ENCODE measurements at places on chromosomes 6 and 20.
A peak's percentile ranks its signal among the peaks of the same experiment; 100 is the strongest.

DNA sequence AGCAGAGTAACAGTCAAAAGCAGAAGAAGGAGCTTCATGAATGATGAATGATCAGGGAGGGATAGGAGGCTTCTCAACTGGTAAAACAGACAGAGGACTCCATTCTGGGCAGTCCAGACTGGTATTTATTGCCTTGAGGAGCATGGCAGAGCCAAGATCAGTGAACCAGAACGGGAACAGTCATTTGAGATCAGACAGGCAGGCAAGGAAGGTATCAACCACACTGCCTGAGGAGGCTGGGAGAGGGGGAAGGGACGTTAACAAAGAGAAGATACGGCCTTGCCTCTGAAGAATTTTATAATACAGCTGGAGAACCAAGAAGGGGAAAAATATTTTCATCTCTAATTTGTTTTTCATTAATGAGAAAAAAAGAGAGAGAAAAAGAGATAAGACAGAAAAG is at the start of gene DEFB121:
Gene DEFB121 (minus strand): TSS at position 101 of the 400 bp plus-strand sequence. CDS start 63 bp downstream, at position 38.
- no peak for DNase-seq

DNA sequence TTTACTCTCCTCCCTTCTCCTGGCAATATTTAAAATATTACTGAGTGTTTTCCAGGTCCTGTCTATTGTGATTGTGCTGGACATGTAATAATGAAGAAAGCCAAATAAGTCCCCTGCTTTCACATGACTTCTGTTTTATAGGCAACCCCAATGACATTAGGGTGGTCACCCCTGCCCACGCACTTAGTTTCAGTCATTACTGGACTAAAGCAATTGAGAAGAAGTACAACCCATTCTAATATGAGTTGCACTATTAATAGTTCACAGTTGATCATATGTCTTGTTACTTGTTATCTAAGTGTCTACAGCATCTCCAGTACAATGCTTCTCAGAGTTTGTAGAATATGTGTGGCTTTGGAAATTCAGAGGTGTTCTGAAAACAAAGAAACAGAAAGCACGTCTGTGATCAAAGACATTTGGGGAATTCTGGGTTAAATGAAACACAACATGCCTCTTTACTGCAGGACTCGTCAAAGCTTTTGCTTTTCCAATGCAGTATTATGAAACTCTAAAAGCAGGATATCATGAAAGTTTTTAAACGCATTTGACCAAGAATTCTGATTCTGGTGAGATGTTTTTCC is 789.5 kb downstream of the DHX35 start:
- no peak for DNase-seq

DNA sequence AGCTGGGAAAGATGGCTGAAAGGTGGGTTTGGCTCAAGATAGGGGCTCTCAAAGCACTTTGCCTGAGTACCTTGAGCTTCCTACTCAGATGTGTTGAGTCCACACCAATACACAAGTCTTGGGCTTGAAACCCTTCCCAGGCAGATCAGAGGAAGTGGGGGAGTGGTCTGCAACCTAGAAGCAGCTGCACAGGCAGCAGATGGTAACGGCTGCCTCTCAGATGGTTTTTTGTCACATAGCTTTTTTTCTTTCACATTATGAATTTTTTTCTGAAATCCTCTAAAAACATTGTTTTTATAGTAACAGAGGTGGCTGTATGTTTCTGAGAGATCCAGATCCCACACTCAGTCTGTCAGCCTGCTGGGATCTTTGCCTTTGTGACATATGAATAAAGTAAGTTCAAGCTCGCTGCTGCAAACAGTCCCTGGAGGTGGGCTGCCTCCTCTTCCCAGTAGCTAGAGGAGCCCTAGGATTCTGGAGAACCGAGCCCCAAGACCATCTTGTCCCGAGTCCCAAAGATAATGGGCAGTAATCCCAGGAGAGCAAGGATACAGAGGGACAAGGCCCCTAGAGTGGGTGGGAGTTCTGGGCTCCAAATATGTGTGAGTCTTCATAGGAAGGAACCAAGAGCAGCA is 97.1 kb upstream of the TOP1 start:
- no peak for DNase-seq

- no peak for DNase-seq
Observed at GRCh38 chr6:162379757-162380409, 347.7 kb downstream of the PRKN start.

GRCh38 chr6:64230530-64230929 is 594.9 kb downstream of the PHF3 start:
- no peak for DNase-seq

GRCh38 chr20:6051505-6051904 is 2.4 kb downstream of the LRRN4 start:
- no peak for DNase-seq

GRCh38 chr6:151747896-151748295 is 59.6 kb upstream of the ESR1 start:
- DNase-seq, result no peak

DNA sequence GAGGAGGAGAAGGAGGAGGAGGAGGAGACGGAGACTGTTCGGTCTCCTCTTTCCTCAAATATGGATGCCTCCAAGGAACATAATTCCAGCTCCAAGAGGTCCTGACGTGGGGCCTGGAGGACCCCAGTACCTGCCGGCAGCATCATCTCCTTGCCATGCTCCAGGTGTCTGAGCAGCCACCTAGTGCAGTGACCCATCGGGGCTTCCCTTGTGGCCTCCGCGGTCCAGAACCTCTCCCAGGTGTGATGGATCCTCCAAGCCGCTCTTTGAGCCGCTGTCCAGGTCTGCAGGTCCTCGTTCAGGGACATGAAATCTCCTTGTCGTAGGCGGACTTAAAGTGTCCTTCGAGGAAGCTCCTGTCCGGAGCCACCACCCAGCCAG is 35.8 kb upstream of the HLA-C start:
- DNase-seq, result no peak

DNA sequence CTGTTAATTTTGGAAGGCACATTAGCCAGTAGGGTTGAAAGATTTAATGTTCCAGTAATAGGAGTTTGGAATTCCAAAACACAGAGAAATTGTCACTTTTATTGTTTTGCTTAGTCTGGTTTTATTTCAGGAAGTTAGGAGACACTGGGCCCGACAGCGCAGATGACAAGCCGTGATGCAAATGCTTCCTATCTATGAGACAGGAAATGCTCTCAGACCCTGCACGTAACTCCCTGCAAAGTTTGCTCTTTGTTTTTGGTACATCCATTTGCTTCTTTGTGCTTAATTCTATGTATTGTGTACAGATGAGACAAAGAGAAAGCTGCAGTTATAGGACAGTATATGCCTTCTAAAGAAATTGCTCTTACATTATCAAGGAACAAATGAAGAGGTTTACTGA is 201.6 kb upstream of the SGK1 start:
- peak; percentile 59 for DNase-seq

DNA sequence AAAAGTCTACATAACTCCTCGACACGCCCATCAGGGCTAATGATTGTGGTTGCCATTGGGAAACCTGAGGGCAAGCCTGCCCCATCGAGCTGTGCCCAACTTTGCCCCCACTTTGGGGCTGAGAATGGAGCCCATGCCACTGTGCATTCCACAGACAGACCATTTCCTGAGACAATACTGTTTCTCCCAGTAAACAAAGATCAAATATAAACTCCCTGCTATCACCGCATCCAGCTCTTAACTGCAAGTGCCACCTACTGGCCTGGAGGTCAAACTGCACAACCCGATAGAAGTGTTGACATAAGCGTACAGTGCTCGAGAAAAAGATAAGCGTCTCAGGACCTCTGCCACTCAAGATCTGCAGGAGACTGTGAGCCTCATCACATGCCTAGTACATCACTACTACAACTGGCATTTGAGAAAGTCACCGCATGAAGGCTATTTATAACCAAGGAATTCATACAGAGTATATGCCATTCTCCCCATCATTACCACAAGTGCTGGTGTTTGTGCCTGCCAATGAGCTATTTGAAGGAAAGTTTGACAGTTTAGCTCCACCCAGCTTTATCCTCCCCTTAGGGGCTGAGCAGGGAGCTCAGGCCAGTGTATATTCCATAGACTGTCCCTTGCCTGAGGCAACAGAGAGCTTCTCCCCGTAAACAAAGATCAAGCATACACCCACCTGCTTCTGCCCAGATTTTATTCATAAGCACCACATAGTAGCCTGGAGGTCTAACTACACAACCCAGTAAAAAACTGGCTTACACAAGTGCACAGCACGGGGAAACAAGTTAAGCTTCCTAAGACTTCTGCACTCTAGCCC is 4.5 kb upstream of the DEFB126 start:
- DNase-seq, result peak; percentile 77

GRCh38 chr6:145028144-145028818 is 707.0 kb downstream of the EPM2A start:
- peak; percentile 58 for DNase-seq

DNA sequence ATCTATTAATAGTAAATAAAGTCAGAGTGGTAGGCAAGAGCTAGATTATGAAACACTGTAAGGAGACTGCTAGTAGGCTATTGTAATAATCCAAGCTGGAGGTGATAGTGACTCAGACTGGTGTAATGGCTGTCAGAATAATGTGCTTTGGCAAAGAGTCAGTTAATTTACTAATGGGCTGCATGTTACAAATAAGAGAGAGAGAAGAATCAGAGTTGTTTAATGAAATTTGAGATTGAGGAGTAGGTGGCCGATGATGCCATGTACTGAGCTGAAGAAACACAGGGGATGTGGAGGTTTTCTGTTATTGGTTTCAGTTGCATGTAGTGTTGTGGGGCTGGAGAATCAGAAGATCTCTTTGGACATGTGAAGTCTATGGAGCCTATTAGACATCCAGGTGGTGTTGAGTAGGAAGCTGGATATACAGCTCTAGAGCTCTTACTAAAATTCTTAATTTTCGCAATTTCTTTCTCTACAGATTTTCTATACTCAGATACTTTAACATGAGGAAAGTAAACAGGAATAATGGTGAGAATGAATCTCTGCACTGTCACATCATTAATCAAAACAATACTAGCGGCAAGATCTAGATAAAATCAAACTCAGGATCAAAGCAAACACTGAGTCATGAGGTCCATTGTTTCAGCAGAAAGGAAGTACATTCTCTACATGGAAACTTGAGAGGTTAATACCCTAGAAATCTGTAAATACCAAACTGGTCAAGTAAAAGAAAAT is 167.7 kb downstream of the SIM1 start:
- DNase-seq, result no peak

- DNase-seq, result no peak
Observed at GRCh38 chr6:36491378-36491965, 48.7 kb downstream of the KCTD20 start.

- DNase-seq, result no peak
Observed at GRCh38 chr6:165701005-165701404, 38.0 kb upstream of the PDE10A start.

GRCh38 chr6:20877008-20877937 is 343.0 kb downstream of the CDKAL1 start:
- no peak for DNase-seq

- DNase-seq, result peak; percentile 72
Observed at GRCh38 chr6:10695086-10695657, 400 bp downstream of the PAK1IP1 start.

DNA sequence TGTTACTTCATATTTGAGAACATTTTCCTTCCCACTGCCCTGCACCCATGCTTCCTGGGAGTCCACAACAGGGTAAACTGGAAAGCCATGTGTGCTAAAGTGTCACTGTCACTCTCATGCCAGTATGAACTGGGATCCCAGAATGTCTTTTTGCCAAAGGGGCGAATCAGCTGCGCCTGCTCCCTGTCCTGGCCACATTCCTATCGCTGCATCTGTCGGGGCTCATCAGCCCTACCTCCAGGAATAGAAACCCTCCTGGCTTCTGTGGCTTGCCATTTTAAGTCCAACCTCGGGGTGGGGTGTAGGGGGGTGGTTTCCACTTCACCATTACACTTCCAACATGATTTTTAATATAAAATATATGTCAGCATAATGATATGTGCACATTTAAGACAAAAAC is 933 bp downstream of the KLHL31 start:
- DNase-seq, result no peak

- DNase-seq, result no peak
Observed at GRCh38 chr20:34143951-34144350, 31.9 kb upstream of the EIF2S2 start.

- peak; percentile 66 for DNase-seq
Observed at GRCh38 chr6:64505312-64505711, 869.7 kb downstream of the PHF3 start.

GRCh38 chr6:163951326-163951725 is 536.8 kb downstream of the QKI start:
- no peak for DNase-seq

GRCh38 chr6:5411414-5411813 is 150.1 kb downstream of the FARS2 start:
- DNase-seq, result no peak

DNA sequence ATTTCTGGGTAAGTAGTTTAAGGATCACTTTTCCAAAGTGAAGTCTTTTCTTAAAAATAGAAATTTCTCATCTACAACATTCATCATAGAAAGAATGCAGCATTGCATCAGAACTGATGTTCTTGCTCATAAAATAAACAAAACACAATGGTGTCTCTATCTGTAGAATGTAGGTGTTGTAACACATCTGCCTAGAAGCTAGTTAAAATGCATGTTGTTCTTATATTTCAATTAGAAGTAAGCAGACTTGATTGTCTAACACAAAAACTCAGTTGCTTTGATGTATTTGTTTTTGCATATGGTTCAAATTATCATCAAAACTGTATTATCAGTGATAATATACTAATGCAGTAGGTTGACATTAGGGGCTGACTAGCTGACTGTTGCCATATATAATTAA is 654.7 kb upstream of the FLRT3 start:
- no peak for DNase-seq

DNA sequence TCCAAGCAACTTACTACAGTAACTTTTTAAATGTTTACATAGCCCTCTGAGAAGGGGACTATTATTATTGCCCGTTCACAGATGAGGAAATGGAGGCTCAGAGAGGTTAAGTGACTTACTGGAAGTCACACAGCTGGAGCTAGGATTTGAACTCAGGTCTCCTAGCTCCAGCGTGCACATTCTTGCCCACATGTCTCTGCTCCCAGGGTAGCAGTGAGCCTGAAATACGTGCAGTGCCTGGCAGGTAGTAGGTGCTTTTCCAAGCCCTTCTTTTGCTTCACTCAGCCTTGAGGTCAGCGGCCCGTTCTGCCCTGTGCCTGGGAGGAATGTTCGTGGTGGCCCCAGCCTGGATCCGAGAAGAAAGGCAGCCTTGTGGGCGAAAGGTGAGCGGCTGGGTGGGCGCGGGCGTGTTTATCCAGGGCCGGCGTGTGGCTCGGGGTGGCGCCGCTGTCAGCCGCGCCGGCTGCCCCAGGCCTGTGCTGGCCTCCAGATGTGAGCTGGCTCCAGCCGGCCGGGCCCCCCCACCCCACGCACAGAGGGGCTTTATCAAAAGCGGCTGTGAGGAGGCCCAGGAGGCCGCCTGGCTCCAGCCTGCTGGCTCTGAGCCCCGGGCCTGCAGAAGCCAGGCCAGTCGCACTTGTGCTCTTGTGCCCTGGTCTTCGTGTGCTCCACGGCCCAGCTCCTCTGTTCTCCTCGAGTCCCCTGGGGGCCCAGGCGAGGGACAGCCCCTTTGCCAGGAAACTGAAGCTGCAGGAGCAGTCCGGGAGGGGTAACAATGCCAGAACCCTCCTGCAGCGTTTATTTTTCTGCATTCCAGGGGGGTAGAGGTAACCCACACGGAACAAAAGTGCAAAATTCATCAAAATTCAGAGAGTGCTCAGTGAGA is 58.1 kb downstream of the UBE2V1 start:
- DNase-seq, result no peak

- DNase-seq, result no peak
Observed at GRCh38 chr20:57175397-57176010, 90.9 kb downstream of the BMP7 start.
